Brain pericyte (primary cell): ENCODE measurements at places on chromosomes 6 and 20.

DNA sequence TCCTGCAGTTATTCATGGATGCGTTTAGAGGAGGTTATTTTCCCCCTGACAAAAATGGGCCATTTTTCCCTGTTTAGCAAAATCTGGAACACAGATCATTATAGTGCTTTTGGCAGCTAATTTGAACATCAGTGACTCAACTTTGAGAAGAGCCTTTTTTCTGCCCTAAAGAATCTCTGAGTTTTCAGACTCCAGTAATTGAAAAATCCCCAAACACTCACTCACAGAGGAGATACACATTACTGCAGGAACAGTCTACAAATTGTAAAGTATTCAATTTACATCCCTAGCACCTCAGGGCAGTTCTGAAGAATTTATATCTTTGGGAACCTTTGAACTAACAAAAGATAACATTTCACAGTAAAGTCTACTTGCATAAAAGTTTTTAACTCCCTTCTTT, 966.6 kb upstream of the SLC35B3 start:
- DNase-seq: no peak

- no peak for DNase-seq
Observed at GRCh38 chr6:158191761-158192160, 23.6 kb downstream of the GTF2H5 start.

- DNase-seq: no peak
Observed at GRCh38 chr6:84691978-84692623, 72.3 kb downstream of the TBX18 start.

- DNase-seq: no peak
Observed at GRCh38 chr6:30707281-30707850, 9.7 kb downstream of the MDC1 start.

GRCh38 chr6:38485488-38485887, 154.2 kb downstream of the BTBD9 start:
- DNase-seq: no peak

DNA sequence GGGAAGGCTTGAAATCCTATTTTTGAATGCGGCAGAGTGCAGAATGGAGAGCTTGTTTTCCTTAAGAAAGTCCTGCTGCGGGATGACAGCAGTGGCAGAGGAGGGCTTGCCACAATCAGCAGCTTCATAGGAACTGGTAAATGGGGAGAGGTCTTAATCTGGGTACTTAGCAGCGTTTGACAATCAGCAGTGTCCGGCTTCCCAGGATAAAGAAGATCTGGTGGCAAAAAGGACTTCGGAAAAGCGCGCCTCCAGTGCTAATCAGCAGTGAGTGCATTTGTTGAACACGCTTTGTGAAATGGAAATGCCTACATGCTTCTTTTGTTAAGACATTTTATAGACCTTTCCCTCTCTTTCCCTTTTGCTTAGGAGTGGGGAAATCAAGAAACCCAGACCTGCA, 735.7 kb downstream of the QKI start:
- DNase-seq: no peak

GRCh38 chr6:70118670-70119069, 184.2 kb downstream of the COL9A1 start:
- no peak for DNase-seq
